ENCODE measurements at places on chromosomes 1 and 21. TPM values are rescaled to one million over a fixed set of nuclear protein-coding genes. Genes with fewer than 3 reads are reported as not detected.

MMEL1 gene
- 2.3 TPM for total RNA-seq

OR6K3 gene
- not detected for total RNA-seq

RYR2 gene
- total RNA-seq, result 0.28 TPM

KLF17 gene
- total RNA-seq, result not detected

MED8 gene
- total RNA-seq, result 46.0 TPM

ANKRD34A gene
- total RNA-seq, result 0.12 TPM

FHAD1 gene
- 0.32 TPM for total RNA-seq

BCL2L15 gene
- 8.4 TPM for total RNA-seq

GJB3 gene
- 61.7 TPM for total RNA-seq

CXADR gene
- total RNA-seq, result 34.9 TPM

CFAP57 gene
- total RNA-seq, result 0.12 TPM

All from esophagus mucosa (tissue), 1 donor.